ENCODE measurements at places on chromosomes 2 and 18.

GRCh38 chr2:210445732-210446131 lies 30.8 kb downstream of the LANCL1 start:
- no peak for DNase-seq

- DNase-seq: no peak
Observed at GRCh38 chr2:78865667-78866066, 159.8 kb upstream of the REG3G start.

DNA sequence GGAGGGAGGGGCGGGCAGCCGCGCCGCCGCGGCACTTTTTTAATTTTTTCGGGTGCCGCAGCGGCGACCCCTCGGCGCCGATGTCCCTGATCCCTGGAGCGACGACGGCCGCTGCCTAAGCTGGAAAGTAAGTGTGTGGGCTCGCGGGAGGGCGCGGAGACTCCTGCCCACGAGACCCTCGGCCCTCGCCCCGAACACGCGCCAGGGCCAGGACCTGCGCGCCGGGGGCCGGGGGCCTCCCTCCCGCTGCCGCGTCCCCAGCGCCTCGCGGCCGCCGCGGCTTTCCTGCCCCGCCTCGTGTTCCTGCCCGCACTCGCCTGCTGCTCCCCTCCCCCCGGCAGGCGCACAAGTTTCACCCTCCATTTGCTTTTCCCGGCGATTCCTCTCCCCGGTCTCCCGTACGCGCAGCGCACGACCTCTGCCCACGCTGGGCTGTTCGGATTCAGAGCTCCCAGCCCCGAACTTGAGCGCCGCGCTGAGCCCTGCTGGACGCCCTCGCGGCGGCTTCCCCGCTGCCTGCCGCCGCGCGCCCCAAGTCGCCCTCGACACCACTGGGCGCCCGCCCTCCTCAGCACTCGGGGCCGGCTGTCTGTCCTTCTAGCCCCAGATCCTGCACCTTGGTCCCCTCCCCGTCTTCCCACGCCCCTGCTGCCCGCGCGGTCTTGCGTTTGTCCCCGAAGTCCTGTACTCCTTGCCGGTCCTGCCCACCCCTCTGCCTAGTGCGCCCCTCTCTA lies 507 bp downstream of the PKP4 start:
- DNase-seq: no peak

DNA sequence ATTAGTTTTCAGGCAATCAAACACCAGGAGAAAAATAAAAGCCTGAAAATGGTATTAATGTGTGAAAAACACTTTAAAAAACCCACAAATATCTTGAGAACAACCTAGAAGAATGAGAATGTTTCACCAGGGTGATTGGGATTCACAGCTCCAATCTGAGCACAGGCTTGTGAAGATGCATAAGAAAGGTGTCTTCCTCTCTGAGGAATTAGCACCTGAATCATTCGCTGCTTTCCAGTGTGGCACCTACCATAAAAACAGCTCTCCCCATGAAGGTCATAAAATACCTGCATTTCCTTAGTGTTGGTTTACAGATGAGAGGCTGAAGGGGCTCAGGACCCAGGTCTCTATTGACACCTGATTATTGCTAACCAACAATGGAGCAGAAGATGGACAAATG lies 499.7 kb upstream of the KLHL29 start:
- no peak for DNase-seq

Data from GM18507 (cell line).